ENCODE measurements at places on chromosomes 4 and X.

DNA sequence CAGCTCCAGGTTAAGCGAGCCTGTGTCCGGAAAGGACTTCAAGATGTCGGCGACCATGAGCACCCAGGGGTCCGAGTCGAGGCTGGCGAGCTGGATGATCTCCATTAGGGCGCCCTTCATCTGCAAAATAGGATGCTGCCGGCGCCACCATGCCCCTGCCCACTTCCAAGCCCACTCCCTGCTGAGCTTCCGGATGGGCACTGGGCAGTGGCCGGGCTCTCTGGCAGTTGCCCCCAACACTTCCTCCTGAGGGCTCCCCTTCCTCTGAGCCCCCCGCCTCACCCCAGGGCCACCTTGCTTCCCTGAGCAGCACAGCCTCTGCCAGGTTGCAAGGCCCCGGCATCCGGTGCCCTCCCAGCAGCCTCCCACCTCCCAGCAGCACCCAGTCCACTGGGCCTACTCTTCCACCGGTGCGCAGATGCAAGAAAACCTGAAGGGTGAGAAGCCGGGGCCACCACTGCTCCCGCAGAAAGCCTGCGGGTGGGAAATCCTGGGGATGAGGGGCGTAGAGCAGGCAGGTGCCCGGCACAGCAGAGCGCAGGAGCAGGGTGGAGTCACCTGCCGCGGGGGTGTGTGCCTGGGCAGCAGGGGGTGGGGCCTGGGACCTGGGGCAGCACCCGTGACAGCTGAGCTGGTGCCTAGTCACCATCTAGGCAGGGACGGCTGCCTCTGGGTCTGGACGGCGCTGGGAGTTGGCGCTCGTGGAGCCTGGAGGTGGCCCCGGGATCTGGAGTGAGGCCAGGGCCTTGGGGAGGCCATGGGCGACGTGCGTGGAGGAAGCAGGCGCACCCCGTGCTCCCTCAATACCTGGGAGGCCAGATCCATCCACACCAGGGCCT, 17.0 kb downstream of the NELFA start:
- no peak for DNase-seq

GRCh38 chr4:61500883-61501282, 300.8 kb downstream of the ADGRL3 start:
- DNase-seq, result peak; percentile 5

DNA sequence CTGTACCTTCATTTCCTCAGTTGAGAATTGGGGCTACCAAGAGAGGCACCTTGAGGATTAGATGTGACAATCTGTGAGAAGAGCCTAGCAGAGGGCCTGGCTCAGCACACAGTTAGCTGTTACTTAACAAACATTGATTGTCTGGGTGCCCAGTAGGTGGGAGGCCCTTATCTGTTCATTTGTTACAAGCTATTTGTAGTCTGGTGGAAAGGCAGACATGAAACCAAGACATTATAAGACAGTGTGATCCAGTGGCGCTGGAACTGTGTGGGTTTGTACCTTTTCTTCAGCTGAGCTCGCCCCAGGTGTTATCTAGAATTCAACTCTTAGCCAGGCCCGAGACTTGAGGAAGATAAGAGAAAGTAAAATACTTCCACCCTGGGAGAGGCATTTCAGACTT, 16.9 kb downstream of the AKAP4 start:
- DNase-seq, result no peak

DNA sequence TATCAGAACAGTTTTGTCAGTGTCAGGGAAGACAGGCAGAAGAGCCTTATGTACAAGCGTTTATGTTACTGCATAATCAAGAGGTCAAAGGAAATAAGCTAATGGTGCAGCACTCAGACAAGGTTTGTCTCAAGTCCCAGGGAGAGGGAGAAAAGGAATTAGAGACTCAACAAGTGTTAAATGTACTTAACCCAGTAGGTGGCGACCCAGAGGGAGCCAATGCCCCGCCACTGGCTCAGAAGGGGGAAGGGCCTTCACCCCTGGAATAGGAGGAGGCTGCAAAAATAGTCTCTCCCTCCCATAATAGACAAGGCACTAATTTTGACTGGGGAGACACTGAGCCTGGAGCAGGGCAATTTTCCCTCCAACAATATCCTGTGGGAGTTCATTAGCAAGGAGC, 14.1 kb upstream of the PAPSS1 start:
- DNase-seq, result no peak

- DNase-seq, result no peak
These were observed 884 bp downstream of the IDH3G start for GRCh38 chrX:153793291-153793690.

DNA sequence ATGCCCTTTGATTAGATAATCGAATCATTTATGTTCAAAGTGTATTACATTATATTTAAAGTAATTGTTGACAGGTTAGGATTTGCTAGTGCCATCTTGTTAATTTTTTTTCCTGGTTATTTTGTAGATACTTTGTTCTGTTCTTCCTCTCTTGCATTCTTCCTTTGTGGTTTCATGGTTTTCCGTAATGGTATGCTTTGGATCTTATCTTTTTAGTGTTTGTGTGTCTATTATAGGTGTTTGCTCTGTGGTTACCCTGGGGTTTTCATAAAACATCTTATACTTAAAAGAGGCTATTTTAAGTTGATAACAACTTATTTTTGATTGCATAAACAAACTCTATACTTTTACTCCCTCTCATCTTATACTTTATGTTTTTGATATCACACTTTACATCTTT, 108.2 kb upstream of the SRD5A3 start:
- DNase-seq, result no peak

- no peak for DNase-seq
These were observed 83.3 kb upstream of the HTR2C start for GRCh38 chrX:114500622-114501021.

DNA sequence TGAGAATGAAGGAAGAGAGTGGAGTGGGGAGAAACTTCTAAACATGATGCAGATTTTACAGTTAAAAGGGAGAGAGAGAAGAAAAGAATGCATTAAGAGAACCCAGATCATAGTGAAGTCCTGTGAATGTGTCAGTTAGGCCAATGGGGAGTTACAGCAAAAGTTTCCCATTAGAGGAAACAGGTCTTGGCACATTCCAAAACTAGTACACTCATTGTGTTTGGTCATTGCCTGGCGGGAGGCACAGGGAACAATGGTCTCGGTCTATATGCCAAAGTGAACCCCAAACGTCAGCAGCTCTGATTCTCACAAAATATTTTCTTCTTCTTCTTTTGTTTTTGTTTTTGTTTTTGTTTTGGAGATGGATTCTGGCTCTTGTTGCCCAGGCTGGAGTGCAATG, 284.5 kb upstream of the CTSO start:
- DNase-seq, result no peak

GRCh38 chr4:38724475-38724808, 58.3 kb downstream of the TLR10 start:
- no peak for DNase-seq

DNA sequence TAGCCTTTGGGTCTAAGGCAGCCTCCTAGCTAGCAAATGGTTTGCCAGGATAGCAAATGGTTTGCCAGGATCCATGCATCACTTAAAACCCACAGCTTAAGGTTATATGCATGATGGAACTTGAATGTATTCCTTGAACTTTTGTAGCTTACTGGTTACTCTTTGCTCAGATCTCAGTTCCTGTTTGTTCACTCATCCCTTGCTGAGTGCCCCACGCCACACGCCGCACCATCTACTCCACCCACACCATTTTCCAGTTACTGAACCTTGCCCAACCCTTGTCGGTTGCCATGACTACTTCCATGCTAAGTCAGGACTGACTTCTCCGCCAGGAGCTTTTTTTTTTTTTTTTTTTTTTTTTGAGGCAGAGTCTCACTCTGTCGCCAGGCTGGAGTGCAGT, 29.5 kb upstream of the XIAP start:
- DNase-seq, result no peak
